ENCODE measurements at places on chromosomes 7 and 10.

- no peak for DNase-seq
These were observed 192.1 kb downstream of the CELF2 start for GRCh38 chr10:11209830-11210181.

DNA sequence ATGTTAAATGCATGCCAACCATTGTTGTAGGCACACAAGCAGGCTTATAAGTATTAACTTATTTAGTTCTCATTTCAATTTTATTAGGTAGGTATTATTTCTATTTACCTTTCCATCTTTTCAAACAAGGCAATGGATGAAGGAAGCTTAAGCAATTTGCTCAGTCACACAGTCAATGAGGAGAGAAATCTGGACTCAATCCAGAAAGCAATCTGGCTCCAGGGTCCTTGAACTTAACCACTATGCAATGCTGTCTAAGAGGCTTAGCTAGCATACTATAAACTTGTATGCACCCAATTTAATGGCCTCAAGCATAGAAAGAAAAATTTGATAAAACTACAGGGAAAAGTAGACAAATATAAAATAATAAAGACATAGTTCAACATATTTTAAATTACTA is 88.6 kb downstream of the VWDE start:
- no peak for DNase-seq

DNA sequence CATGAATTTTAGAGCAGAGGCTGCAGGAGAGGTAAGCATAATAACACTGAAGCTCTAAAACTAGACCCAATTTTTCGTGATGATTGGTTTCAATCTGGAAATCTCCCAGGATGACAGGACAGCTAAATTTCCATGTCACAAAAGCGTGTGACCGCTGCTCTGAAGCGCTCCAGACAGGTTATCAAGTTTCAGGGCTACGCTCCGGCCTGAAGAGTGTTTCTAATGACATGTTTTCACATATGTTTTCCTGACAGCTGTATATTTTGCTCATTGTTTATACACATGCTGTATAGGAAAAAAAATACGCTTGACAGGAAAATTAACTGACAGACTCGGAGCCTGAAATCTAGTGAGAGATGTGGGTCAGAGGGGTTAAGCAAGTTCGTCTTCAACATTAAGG is 219.8 kb upstream of the BMPER start:
- no peak for DNase-seq

- DNase-seq, result no peak
These were observed 47.3 kb upstream of the CPN1 start for GRCh38 chr10:100128951-100129350.

- no peak for DNase-seq
These were observed 109.3 kb downstream of the SEMA3C start for GRCh38 chr7:80809545-80809944.

GRCh38 chr7:35908331-35909216 is 107.7 kb downstream of the SEPTIN7 start:
- DNase-seq, result no peak

DNA sequence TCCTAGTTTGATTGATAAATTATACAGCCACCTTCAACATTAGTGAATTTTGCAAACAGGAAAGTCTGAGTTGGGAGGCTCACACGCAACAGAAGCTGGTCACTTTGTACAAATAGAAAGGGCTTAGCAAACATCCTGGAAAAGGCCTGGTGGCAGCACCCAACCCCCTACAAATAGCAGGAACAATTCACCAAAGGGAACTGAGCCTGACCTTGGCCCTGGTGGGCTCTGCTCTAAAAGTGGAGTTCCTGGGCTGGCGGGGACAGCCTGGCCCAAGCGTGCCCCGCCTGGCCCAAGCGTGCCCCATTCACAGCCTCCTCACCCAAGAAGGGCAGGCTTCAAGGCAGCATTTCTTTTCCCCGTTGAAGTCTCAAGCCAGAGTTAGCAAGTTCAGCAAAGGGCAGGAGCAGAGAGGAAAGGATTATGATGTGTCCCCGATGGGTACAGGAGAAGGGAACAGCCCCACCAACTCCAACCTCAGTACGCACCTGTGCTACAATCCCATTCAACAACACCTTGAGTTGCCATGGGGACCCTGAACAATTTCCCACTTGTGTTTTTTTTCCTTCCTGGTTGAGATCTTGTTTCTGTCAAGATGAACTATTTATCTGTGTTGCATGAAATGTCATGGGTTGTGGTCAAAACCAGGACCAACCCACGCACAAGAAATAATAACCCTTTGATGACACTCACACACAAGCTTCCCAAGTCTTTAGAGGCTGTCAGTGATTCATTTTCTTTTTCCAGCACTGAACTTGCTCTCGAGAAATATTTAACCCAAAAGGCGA is 43.4 kb downstream of the RGS10 start:
- DNase-seq, result no peak

- DNase-seq, result no peak
These were observed 82.5 kb downstream of the ZNF467 start for GRCh38 chr7:149690688-149691446.

DNA sequence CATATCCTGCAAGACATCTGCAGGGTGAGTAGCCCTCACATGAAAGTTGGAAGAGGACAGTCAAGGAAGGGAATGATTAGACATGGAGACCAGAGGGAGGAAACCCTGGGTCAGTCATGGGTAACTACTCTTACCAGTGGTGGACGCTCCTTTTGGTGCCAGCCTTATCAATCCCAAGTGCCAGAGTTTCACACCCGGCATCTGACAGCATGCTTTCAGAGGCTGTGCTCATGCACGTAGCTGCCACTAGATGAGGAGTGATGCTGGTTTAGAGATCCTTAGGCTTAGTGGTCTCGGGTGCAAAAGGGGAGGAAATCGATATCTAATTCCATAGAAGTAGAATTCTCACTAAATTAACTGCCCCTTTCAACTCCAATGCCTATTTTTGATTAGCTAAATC is 100.8 kb downstream of the PLCE1 start:
- DNase-seq, result no peak

- no peak for DNase-seq
These were observed 5.2 kb upstream of the UTF1 start for GRCh38 chr10:133224756-133225372.

- no peak for DNase-seq
These were observed 1292.0 kb downstream of the XPNPEP1 start for GRCh38 chr10:108631332-108631731.

- no peak for DNase-seq
These were observed 25.7 kb downstream of the CAMK1D start for GRCh38 chr10:12375076-12375504.

- no peak for DNase-seq
These were observed 202.6 kb upstream of the RNF32 start for GRCh38 chr7:156438011-156438410.

DNA sequence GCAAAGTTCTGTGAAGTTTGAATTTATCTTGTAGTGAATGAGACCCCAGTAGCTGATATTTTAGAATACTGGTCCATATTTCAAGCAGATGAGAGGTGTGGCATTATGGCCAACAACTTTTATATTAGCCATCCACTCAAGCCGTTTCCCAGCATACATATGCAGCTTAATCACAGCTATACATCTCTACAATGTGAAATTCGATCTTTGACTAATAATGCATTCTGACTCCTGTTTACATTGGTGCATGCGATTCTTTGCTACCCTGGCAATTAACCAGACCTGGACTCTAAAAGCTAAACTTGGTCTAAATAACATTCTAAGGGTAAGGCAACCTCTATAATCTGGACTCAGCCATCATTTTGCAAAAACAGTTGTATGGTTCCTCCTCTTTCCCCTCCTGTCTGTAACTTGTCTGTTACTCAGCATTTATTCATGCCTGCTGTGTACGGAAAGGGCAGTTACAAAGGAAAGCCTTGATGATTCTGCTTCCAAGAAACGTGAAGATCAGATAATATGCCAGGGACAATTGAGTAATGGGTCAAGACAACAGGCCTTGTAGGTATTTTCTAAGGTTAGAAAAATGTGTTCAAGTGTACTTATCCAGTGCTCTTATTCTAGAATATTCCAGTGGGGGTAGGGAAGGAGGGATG is 50.6 kb downstream of the PNLIPRP2 start:
- DNase-seq, result no peak

GRCh38 chr10:62635127-62635526 is 169.4 kb upstream of the ADO start:
- DNase-seq, result no peak

GRCh38 chr10:102418622-102419268 is at the start of gene PSD:
Gene PSD, minus strand, starts transcription at chr10:102418785. Its CDS starts 1,747 bp downstream, at chr10:102417038.
- no peak for DNase-seq

- DNase-seq, result no peak
These were observed 31.5 kb downstream of the RAB19 start for GRCh38 chr7:140435252-140435895.

DNA sequence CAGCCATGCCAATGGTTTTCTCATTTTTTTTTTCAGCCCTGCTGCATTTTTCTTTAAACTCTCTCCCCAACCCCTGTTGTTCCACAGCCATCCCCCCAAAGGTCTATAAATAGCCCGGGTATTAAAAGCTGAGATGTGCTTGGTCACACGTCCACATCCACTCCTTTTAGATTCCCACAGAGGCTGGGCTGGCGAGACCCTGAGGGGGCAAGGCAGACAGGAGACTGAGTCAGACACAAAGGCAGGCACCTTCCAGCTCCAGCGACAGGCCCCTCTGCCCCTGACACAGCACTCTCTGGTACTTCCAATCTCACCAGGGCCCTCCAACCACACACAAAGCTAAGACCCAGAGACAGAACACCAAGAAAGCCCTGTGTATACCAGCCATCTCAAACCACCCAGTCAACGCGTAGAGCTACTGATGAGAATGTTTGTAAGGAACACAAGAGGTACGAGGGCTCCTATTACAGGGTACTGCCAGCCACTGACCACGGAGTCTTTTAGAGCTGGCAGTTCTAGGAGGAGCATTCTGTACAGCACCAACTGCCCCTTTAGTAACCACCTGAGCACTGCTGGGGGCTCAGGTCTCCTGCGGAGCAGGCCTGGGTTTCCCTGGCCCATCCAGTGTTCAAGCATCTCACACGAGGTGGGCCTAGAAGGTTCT is 64.2 kb upstream of the DDC start:
- DNase-seq, result no peak

DNA sequence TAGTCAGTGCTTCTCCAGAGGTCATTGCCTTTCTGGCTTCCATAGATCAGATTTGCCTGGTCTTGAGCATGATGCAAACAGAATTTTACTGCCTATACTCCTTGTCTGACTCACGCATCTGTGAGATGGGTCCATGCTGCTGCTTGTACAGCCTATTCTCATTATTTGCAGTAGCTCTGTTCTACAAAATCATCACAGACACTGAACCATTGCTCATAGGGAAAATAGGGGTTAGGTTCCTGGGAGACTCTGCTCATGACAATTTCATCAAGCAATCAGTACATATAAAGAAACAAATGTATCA is 7.4 kb upstream of the CREB3L2 start:
- DNase-seq, result no peak

DNA sequence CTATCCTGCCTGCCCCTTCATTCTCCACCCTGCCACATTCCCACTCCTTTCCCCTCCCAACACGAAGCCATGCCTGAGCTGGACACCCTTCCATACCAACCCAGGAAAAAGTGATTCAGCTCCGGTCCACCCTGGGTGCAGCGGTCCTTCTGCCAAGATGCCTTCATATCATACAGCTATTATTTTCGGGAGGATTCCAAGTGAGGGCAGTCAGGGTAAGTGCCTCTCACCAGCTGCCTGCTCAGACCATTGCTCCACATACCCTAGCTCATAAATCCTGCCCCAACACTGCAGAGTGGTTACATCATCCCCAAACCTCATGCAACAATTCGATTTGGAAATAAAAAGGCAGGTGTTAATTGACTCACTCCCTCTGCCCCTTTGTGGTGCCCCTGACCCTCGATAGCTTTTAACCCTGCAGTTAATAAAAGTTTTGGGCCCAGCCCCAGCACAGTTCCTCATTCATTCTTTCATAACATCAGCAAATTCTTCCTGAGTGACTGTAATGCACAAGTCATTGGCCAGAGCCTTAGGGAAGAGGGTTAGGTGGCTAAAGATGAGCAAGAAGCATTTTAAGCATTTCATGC is 42.6 kb downstream of the ZNF503 start:
- no peak for DNase-seq

- no peak for DNase-seq
These were observed 1.2 kb downstream of the PIP4K2A start for GRCh38 chr10:22712956-22713852.

DNA sequence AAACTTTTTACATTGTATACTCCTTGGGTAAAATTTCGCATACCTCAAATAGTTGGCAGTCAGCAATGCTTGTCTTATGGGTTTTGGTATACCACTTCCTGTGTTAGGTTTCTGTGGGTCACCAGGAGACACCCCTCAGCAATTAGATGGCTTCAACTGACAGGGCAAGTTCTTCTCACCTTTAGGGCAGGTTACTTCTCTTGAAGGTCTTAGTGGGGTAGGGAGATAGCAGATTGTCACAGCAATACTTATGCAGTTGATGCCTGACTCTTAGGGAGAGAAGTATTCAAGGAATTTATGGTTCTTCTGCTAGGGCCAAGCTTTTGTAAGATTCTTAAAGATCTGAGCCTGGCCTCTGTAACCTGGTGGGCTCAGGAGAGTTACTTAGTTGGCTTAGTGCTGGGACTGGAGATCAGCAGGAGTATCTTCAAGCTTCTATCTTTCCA is 42.9 kb downstream of the MKLN1 start:
- peak; percentile 44 for DNase-seq

DNA sequence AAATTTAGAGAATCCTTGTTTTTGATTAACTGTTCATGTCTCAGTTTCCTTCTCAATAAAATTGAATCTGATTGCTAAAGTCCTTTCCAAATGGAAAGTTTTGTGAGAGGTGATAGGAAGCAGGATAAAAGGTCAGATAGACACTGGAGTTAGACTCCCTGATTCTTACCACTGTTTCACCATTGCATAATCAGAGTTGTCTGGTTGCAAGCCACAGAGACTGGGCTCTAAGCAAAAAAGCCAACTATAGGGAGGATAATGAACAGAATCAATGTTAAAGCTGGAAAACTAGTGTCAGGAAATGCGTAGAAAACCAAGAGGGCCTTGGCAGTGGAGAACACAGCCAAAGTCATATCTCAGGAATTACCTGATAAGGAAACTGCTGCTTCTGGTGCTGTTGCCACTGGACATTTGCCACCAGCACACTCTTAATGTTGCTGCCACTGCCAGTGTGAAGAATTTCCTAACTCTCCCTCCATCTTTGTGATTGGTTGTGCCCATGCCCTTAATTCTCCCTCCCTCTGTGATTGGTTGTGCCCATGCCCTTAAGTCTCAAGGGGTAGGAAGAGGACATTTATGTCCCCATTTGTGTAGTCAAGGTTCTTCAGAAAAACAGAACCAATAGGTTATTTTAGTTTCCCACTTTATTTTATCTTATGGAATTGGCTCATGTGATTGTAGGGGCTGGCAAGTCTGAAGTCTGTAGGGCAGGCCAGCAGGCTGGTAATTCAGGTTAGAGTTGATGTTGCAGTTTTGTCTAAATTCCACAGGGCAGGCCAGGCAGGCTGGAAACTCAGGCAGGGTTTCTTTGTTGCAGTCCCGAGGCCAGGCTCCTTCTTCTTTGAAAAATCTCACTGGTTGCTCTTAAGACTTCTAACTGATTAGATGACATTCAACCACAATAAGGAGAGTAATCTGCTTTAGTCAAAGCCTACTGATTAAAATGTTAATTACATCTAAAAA is 639.0 kb downstream of the REEP3 start:
- no peak for DNase-seq

GRCh38 chr7:28005847-28006231 is 174.8 kb downstream of the JAZF1 start:
- no peak for DNase-seq

GRCh38 chr10:78218798-78219490 is 185.3 kb downstream of the RPS24 start:
- DNase-seq, result no peak

GRCh38 chr10:86538547-86538946 is 17.0 kb upstream of the WAPL start:
- peak; percentile 8 for DNase-seq

All from GM12864 (cell line).